Cardiac fibroblast (primary cell): ENCODE measurements at places on chromosomes 1 and 21.

- peak; percentile 64 for DNase-seq
Observed at GRCh38 chr1:186033847-186034271, 299.7 kb downstream of the HMCN1 start.

- DNase-seq, result peak; percentile 40
Observed at GRCh38 chr1:53982034-53982762, 35.8 kb downstream of the LDLRAD1 start.

- no peak for DNase-seq
Observed at GRCh38 chr1:38028105-38028591, 15.6 kb downstream of the UTP11 start.

DNA sequence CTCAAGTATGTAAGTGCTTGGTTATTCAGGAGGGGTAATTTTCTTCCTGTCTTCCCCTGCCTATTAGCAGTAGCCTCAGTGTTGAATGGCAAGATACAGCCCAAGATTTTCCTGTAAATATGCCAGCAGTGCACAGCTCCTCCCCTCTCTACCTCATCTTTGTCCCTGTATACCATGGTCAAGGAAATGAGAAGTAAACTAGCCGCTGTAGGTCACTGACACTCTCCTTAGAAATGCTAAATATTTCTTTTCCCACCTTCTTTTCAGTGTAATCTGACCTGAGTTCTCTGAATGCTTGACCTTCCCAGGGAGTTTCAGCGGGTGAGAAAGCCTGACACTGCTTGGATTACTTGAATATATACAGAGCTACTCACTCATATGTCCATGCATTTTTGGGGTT is 84.1 kb upstream of the ZNF326 start:
- DNase-seq, result peak; percentile 72

DNA sequence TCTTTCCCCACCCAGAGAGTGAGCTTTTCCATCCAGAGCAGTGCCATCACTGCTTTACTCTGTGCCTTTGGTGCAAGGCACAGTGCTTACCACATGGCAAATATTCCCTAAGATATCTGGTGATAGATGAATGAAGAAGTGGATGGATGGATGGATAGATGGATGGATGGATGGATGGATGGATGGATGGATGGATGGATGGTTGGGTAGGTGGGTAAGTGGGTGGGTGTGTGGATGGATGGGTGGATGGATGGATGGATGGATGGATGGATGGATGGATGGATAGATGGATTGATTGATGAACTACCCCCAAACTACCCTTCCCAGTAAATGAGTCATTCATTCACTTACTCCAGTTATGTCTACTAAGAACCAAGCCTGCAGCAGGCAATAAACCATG is 42.9 kb upstream of the SLC44A3 start:
- DNase-seq, result no peak

DNA sequence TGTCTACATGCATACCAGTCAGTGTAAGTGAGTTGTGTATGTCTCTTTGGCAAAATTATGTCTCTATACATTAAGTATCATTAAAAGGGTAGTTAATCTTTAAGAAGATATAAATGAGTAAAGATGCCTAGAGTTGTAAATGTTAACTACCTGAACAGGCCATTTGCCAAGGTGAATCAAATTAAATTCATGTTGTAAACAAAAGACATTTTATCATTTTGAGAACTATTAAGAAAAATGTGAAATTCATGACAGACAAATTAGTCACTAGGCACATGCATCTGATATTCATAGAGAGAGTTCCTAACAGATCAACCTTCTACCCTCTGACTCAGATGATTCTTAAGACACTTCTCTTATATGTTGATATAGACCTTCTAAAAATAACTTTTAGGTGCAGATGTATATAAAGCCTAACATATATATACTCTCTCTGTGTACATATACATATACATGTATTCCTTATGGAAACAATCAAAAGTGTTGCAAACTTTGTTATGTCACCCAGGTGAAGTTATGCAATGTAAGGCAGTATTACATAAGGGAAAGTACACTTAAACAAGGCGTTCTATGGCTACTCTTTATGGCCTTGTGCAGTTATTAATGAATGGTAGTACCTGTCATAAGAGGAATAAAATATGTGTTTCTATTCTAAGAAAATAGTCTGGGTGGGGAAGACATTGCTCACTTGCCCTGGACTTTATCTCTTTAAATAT is at the start of gene TMPRSS15:
TSS of gene TMPRSS15 (minus strand) at position 51 of the 716 bp plus-strand sequence. CDS start 163 bp downstream, outside the sequence.
- DNase-seq, result no peak

DNA sequence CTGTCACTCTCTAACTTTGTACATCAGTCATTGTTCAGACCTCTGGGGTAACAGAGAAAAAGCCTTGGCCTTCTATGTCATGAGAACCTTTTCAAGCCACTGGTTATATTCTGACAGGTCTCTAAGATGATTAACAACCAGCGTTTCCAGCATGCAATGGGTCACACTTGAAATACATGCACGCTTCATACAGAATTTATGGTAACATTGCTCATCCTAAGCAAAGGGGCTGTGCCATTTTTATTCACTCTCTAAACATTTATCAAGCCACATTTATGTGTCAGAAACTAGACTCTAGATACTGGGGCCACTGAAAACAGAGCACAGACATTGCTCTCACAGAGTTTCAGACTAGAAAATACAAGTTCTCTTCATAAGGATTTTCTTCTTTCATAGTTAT is 501.4 kb upstream of the DAB1 start:
- DNase-seq, result no peak

DNA sequence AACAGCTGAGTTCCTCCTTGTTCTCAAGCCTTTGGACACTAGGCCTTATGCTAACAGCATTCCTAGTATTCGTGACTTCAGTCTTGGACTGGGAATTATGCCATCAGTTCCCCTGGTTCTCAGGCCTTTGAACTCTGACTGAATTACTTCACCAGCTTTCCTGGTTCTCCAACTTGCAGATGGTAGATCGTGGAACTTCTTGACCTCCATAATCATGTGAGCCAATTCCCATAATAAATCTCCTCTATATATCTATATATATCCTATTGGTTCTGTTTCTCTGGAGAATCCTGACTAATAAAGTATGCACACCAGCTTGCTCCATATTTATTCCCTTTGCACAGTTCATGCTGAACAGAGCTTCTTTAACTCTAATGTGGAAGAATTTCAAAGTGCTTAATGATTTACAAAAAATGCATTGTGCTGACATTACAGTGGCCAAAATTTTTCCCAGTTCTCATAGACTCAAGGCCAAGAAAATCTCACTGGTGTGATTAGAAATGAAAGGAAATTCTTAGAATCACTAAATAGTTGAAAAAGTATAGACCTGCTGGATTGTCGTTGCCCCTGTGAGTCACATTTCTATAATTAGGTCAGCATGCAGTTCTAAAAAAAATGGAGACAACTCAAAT is 462.9 kb upstream of the ADAMTS5 start:
- peak; percentile 75 for DNase-seq

GRCh38 chr1:220432408-220432807 is 95.5 kb upstream of the MARK1 start:
- no peak for DNase-seq

GRCh38 chr1:56249234-56249633 is 330.1 kb downstream of the PLPP3 start:
- DNase-seq, result no peak

DNA sequence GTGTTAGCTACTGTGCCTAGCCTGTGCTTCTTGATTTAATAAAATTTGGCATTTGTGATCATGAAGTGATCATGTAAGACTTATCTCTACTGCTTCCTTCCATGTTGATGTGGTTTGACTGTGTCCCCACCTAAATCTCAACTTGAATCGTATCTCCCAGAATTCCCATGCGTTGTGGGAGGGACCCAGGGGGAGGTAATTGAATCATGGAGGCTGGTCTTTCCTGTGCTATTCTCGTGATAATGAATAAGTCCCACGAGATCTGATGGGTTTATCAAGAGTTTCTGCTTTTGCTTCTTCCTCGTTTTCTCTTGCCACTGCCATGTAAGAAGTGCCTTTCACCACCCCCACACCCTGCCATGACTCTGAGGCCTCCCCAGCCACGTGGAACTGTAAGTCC is at the start of gene OVAAL:
TSS of gene OVAAL (plus strand) at position 301 of the 400 bp plus-strand sequence.
- DNase-seq, result no peak

DNA sequence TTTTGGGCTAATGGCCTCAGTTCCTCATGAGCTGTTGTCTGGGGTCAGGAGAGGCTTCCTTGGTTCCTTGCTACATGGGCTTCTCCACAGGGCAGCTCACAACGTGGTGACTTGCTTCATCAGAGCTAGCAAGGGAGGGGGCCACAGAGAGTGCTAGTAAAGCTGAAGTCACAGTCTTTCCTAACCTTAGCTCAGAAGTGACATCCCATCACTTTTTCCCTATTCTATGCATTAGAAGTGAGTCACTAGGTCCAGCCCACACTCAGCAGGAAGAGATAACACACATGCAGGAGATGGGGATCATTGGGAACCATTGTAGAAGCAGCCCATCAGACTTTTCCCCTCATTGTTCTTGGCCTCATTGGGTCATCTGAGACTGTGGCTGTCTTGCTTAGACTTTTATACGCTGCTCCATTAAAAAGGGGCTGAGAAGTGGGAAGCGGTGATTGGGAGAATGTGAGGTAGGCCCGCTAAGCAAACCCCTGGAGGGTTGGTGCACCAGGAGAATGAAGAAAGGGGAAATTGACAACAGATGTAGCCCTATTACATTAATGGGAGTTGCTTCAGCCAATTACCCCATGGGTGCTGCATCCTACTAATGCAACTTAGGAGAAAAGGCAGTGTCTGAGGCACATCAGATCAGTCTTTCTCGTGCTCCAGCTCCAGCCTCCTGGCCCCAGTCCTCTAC is 22.1 kb upstream of the IGSF21 start:
- no peak for DNase-seq

- no peak for DNase-seq
Observed at GRCh38 chr1:167022384-167022783, 33.3 kb downstream of the MAEL start.

- no peak for DNase-seq
Observed at GRCh38 chr1:109482791-109483671, 674 bp upstream of the ATXN7L2 start.

DNA sequence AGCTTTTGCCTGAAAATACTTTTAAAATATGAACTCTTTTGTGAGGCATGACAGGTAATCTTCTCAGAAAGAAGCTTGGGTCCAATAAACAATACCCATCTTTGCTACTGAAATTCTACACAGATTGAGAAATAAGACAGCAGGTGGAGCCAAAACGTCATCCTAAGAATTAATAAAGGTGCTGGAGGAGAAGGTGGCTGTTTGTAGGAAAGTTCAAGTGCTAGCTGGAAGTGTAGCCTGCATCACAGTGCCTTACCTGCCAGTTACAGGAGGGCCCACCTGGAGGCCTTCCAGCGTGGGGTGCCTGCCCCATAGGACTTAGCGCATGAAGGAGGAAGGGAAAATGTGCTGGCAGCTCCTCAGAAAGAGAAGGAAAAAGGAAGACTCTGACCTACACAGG is 93.7 kb downstream of the TTC3 start:
- DNase-seq, result peak; percentile 26

- DNase-seq, result no peak
Observed at GRCh38 chr1:20381045-20381641, 90.5 kb downstream of the VWA5B1 start.

GRCh38 chr1:24949331-24949881 is 19.3 kb upstream of the RUNX3 start:
- DNase-seq, result peak; percentile 29

- DNase-seq, result peak; percentile 39
Observed at GRCh38 chr1:34806396-34806795, 13.6 kb downstream of the GJA4 start.

GRCh38 chr1:162626094-162626493 is 6.2 kb upstream of the DDR2 start:
- DNase-seq, result peak; percentile 49

- no peak for DNase-seq
Observed at GRCh38 chr1:184463680-184464079, 76.9 kb downstream of the C1orf21 start.

- no peak for DNase-seq
Observed at GRCh38 chr1:240107058-240107684, 15.5 kb downstream of the FMN2 start.

GRCh38 chr1:208531003-208531750 is 287.0 kb upstream of the PLXNA2 start:
- no peak for DNase-seq

DNA sequence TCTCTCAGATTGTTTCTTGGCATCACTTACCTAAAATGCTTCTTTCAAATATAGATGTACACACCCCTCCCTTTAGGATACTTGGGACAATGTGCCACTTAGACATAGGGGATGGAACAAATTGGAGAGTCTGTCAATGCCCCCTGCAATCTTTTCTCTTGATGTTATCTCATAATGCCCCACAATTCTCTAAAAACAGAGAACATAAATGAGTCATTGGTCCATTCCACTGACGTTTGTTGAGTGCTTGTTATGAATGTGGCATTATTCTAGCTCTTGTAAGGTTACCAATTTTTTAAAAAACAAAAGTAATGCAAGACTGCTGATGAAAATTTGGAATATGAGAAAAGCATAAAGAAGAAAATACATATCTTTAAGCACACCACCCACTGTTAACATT is 5.6 kb upstream of the SMIM11 start:
- no peak for DNase-seq

DNA sequence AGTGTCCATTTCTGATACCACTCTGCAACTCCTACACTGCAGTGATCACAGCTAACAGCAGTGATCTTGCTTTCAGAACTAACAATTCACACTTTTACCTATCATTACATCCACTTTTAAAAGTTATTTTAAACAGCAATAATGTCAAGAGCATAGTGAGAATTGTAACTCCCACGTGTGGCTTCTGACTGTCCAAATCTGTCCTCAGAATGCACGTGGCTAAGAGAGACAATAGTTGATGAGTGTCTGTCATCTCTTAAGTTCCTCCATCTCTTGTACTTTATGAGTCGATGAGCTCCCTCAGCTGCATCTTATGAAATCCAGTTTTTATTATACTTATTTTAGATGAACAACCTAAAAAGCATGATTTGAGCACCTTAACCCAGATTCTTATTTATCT is 16.5 kb upstream of the CFHR5 start:
- no peak for DNase-seq

GRCh38 chr1:156136970-156137483 is 16.4 kb upstream of the SEMA4A start:
- DNase-seq, result no peak

DNA sequence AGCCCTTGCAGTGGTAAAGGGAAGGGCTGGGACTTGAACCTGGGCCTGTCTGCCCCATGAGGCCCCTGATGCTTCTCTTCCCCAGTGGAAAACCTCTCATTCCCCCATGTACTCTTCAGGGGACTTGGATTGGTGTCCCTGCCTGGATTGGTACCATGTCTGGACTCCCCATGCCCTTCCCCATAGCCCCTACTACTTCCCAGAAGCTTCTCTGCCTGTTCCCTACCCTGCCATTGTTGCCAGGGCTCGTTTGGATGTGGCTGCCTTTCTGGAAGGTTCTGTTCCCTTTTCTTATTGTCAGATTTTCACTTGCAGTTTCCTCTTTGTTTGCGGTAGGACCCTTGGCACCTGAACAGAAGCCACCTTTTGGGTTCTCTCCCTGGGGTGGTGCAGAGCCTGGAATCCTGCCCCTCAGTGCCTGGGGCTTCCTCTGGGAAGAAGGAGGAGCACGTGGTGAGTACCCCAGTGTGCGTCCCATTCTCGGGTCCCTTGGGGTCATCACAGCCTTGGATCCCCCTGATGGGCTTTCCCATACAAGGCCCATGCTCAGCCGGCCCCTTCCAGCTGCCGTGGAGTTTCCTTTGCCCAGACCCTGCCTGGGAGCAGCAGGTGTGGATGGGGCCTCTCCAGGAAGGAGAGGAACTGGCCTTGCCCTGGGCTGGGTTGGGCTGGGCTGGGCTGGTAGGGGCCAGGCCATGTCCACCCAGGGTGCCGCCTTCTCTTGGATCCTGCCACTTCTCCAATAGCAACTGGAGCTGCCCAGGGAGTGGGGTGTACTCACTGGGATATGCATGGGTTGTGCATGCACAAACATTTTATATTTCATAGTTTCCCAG is 281.1 kb downstream of the PTPRU start:
- DNase-seq, result no peak

GRCh38 chr1:201191653-201192260 is 1.1 kb downstream of the IGFN1 start:
- DNase-seq, result peak; percentile 51
